CD8-positive, alpha-beta memory T cell (primary cell): ENCODE measurements at places on chromosomes 5 and 9. TPM values are rescaled to one million over a fixed set of nuclear protein-coding genes. Genes with fewer than 3 reads are reported as not detected.

- no peak for DNase-seq
Measured at GRCh38 chr5:68084396-68084795, 131.2 kb upstream of the PIK3R1 start.

- DNase-seq, result no peak
Measured at GRCh38 chr5:147746986-147747385, 35.5 kb downstream of the JAKMIP2 start.

Gene IL9
- total RNA-seq, result 12.5 TPM

Gene SLC36A3
- total RNA-seq, result not detected

- DNase-seq, result no peak
Measured at GRCh38 chr5:84783003-84783402, 398.3 kb upstream of the EDIL3 start.

- no peak for DNase-seq
Measured at GRCh38 chr9:72646061-72646460, 124.7 kb downstream of the TMC1 start.

DNA sequence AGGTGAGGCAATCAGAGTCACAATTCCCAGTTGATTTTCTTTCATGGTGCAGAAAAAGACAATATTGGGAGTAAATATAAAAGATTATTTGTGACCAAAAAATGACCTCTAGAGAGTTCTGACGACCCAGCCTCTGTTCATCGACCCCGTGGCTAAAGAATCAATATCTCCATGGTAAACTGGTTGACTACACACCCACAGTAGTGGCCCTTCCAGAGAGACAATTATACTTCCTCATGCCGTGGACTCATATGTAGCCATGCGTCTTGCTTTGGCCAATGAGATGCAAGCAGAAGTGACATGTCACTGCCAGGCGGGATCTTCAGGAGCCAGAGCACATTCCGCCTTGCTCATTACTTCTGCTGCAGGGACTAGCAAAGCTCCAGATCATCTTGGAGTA lies 163.3 kb upstream of the RAD23B start:
- no peak for DNase-seq

Gene FREM1
- not detected for total RNA-seq

Gene SLC25A2
- 0.35 TPM for total RNA-seq

DNA sequence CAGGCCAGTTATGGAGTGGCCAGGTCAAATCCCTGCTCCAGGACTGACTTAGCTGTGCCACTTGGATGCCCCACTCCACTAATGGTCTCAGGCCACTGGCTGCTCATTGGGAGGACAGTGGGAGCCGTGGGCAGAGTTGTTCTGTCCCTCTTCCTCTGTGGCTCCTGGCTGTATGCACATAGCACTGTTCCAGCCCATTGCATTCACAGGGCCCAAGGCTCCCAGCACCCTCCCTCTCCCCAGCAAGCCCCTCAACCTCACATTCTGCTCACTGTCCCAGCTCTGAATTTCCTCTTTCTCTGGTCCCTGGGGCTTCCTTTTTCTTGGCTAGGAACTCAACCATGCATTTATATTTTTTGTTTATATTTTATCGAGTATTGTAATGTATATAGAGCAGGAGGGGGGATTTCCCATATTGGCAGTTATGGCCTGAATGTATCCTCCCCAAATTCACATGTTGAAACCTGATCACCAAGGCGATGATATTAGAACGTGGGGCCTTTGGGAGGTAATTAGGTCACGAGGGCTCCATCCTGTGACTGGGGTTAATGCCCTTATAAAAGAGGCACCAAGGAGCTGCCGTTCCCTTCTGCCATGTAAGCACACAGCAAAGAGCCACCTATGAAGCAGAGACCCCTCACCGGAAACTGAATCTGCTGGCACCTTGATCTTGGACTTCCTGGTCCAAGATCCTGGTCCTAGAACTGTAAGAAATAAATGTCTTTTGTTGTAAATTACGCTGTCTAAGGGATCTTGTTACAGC lies 17.0 kb upstream of the MVB12B start:
- DNase-seq, result no peak

- DNase-seq, result no peak
Measured at GRCh38 chr5:44952376-44952775, 143.6 kb downstream of the MRPS30 start.

Gene ADAMTSL1
- total RNA-seq, result not detected

GRCh38 chr5:84130006-84130580 lies 254.6 kb downstream of the EDIL3 start:
- DNase-seq, result no peak

DNA sequence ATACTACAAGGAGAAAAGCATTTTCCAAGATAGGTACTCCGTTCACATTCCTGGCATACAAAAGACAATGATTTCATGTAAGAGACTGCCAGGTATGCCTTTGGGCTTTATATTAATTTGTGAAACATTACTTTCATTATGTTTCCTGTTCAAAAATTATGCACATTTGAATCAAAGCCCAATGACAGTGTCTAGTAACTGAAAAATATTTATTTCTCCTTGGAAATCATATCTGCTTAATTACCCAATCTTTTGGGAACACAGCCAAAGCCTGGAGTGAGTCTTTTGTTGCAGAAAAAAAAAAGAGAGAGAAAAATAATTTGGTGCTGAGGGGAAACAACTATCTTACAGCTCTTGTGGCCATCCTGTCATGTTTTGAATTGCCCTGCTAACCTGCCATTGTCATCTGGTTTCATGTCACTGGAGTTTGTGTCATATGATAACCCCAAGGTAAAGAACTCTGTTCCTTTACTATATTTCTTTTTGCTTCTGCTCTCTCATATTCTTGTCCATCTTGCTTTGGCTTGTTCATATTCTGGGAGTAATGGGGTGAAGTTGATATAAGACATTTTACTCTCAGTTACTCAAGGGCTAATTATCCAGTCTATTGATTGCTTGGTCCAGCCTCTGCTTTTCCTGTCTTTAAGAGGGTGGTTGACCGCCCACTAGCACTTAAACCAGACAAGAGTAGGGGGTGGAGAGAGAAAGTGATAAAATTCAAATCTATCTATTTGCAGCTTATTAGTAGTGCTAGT lies 238.3 kb upstream of the NUDT12 start:
- no peak for DNase-seq

GRCh38 chr9:127887792-127888191 lies 10.3 kb upstream of the AK1 start:
- no peak for DNase-seq

Gene SPATA31D4
- total RNA-seq, result not detected

Gene GAPT
- total RNA-seq, result not detected

- no peak for DNase-seq
Measured at GRCh38 chr9:73182928-73183327, 31.3 kb downstream of the ANXA1 start.

DNA sequence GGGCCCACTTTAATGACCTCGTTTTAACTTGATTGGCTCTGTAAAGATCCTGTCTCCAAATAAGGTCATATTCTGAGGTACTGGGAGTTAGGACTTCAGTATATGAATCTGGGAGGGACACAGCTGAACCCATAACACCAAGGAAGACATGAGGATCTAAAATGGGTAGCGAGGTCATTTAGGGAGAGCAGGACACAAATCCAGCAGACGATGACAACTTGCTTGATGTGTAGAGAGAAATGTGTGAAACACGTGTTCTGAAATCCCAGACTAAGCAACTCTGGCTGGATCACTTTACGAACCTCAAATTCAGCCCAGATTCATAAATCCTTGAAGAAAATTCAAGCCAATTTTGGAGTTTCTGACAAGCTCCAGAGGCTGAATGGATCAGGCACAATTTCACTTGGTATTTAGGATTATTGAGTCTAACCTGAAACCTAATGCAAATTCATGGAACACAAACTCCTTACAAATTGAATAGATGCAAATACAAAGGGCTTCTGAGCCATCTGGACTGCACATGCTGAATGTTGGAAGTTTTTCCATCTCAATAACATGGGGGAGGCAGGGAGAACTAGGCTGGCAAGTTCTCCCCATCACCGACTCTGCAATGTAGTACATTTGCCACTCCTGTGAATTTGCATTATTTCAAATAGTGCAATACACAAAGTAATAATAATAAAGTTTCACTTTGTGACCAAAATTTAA lies 74.0 kb upstream of the SLC30A5 start:
- DNase-seq, result no peak

- no peak for DNase-seq
Measured at GRCh38 chr5:68200288-68200687, 15.3 kb upstream of the PIK3R1 start.

Gene ABO
- total RNA-seq, result not detected

- DNase-seq, result no peak
Measured at GRCh38 chr9:27599102-27599869, 26.0 kb upstream of the C9orf72 start.

Gene FSD1L
- total RNA-seq, result 4.3 TPM

DNA sequence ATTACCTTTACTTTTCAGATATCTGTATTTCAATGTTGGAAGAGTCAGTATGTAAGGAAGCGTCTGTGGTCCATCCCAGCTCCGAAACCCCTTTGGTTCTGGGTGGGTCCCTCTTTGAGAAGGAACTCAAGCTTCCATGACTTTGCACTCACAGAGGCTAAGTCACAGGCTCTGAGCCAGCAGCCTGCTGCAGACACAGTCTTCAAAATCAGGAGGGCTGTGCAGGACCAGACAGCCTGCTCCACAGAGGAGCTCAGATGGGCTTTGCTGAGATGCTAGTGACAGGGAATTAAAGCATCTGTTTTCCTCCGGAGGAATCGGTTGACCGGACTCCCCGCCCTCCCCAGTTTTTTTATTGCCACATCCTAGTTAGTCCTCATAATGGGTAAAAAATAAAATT lies 126.4 kb upstream of the ICE1 start:
- DNase-seq, result no peak
